Fibroblast of villous mesenchyme (primary cell): ENCODE measurements at places on chromosomes 5 and 9. TPM values are rescaled to one million over a fixed set of nuclear protein-coding genes. Genes with fewer than 3 reads are reported as not detected.

The KCNN2 gene
- total RNA-seq, result 0.64 and 2.6 TPM in 2 replicates

The SH3RF2 gene
- total RNA-seq, result 0.97 and 2.2 TPM in 2 replicates

The CENPP gene
- 2.2 and 2.6 TPM in 2 replicates for total RNA-seq

The SNCAIP gene
- 19.0 and 32.5 TPM in 2 replicates for total RNA-seq

The OR1Q1 gene
- not detected in 2 replicates for total RNA-seq

The MSMP gene
- not detected in 2 replicates for total RNA-seq

The RNF38 gene
- 9.0 and 14.7 TPM in 2 replicates for total RNA-seq

The TPM2 gene
- total RNA-seq, result 1,636 and 1,893 TPM in 2 replicates

The SVEP1 gene
- total RNA-seq, result 39.6 and 81.2 TPM in 2 replicates

The PDGFRB gene
- 341 TPM in 2 replicates for total RNA-seq

The PCDHGB2 gene
- total RNA-seq, result 2.3 and 2.6 TPM in 2 replicates

The SLC36A3 gene
- total RNA-seq, result not detected in 2 replicates

The DBH gene
- total RNA-seq, result not detected in 2 replicates

The MAT2B gene
- total RNA-seq, result 38.7 and 73.0 TPM in 2 replicates

The PCDHB6 gene
- under 0.01 TPM in 2 replicates for total RNA-seq
